SJCRH30 (cell line): ENCODE measurements at places on chromosomes 1 and 21. TPM values are rescaled to one million over a fixed set of nuclear protein-coding genes. Genes with fewer than 3 reads are reported as not detected.

Gene C1orf94
- total RNA-seq, result 5.7 and 6.9 TPM in 2 replicates

Gene TDRD5
- not detected in 2 replicates for total RNA-seq

Gene SLC30A10
- not detected in 2 replicates for total RNA-seq

Gene SH2D1B
- total RNA-seq, result 0.08 TPM in 1 of 2 replicates, not detected in the other

Gene PDZK1IP1
- not detected in 2 replicates for total RNA-seq

Gene BEND5
- total RNA-seq, result 5.9 and 6.0 TPM in 2 replicates

Gene ZNF695
- 17.4 and 19.7 TPM in 2 replicates for total RNA-seq

Gene FABP3
- 3.6 and 6.1 TPM in 2 replicates for total RNA-seq

Gene TMEM167B
- 20.7 and 24.7 TPM in 2 replicates for total RNA-seq

Gene REN
- total RNA-seq, result not detected in 2 replicates

Gene XCL2
- not detected in 2 replicates for total RNA-seq

Gene LCE2A
- total RNA-seq, result not detected in 2 replicates

Gene LRRC7
- 0.04 TPM in 1 of 2 replicates, not detected in the other for total RNA-seq

Gene CELSR2
- 2.6 and 4.0 TPM in 2 replicates for total RNA-seq

Gene OBSCN
- total RNA-seq, result 7.3 and 8.3 TPM in 2 replicates

Gene NR5A2
- 0.84 and 1.0 TPM in 2 replicates for total RNA-seq

Gene ETV3
- total RNA-seq, result 12.2 and 12.5 TPM in 2 replicates

Gene AIRE
- 0.10 TPM in 1 of 2 replicates, not detected in the other for total RNA-seq

Gene DNASE2B
- not detected in 2 replicates for total RNA-seq

Gene P3R3URF
- total RNA-seq, result not detected in 2 replicates

Gene GJA9
- not detected in 2 replicates for total RNA-seq

Gene PLEKHN1
- total RNA-seq, result 0.04 and 0.05 TPM in 2 replicates

Gene UBASH3A
- total RNA-seq, result not detected in 2 replicates

Gene CFHR1
- total RNA-seq, result 0.10 TPM in 1 of 2 replicates, not detected in the other

Gene GNB1
- total RNA-seq, result 167 and 184 TPM in 2 replicates

Gene DIRAS3
- total RNA-seq, result 0.41 and 0.42 TPM in 2 replicates

Gene PGLYRP4
- not detected in 2 replicates for total RNA-seq

Gene PTGFR
- total RNA-seq, result not detected in 2 replicates

Gene HSF2BP
- 2.0 and 2.1 TPM in 2 replicates for total RNA-seq

Gene IBA57
- 4.4 and 5.6 TPM in 2 replicates for total RNA-seq

Gene ETV3L
- total RNA-seq, result 0.05 TPM in 1 of 2 replicates, not detected in the other

Gene MR1
- 0.23 and 0.24 TPM in 2 replicates for total RNA-seq

Gene ORC1
- 37.3 and 38.9 TPM in 2 replicates for total RNA-seq

Gene RASAL2
- 7.4 and 8.1 TPM in 2 replicates for total RNA-seq

Gene KLF17
- total RNA-seq, result not detected in 2 replicates

Gene CDCP2
- not detected in 2 replicates for total RNA-seq

Gene NOS1AP
- 0.51 and 0.66 TPM in 2 replicates for total RNA-seq

Gene MYCL
- total RNA-seq, result 14.4 and 16.4 TPM in 2 replicates

Gene LEFTY1
- total RNA-seq, result 16.7 and 19.4 TPM in 2 replicates

Gene RNU1-1
- under 0.01 TPM in 2 replicates for total RNA-seq

Gene HHAT
- total RNA-seq, result 5.0 and 5.1 TPM in 2 replicates

Gene MNDA
- not detected in 2 replicates for total RNA-seq

Gene GBP5
- 0.08 TPM in 1 of 2 replicates, not detected in the other for total RNA-seq

Gene CBR3
- total RNA-seq, result 2.2 and 2.4 TPM in 2 replicates

Gene TMPRSS15
- total RNA-seq, result not detected in 2 replicates

Gene RPTN
- total RNA-seq, result not detected in 2 replicates

Gene LAD1
- total RNA-seq, result 1.1 and 2.9 TPM in 2 replicates

Gene PBXIP1
- 40.2 TPM in 2 replicates for total RNA-seq

Gene NPHS2
- not detected in 2 replicates for total RNA-seq

Gene FGGY
- 31.8 and 37.0 TPM in 2 replicates for total RNA-seq

Gene TAS1R3
- 0.15 and 0.47 TPM in 2 replicates for total RNA-seq

Gene FMO3
- total RNA-seq, result not detected in 2 replicates

Gene ACP6
- total RNA-seq, result 1.6 and 1.8 TPM in 2 replicates
